DMS79 (cell line): ENCODE measurements at places on chromosomes 6 and 20.

- DNase-seq = peak; percentile 89
Observed at GRCh38 chr20:10434467-10434831, 427 bp upstream of the MKKS start.

GRCh38 chr20:18092890-18093289 lies 35.2 kb upstream of the OVOL2 start:
- no peak for DNase-seq

DNA sequence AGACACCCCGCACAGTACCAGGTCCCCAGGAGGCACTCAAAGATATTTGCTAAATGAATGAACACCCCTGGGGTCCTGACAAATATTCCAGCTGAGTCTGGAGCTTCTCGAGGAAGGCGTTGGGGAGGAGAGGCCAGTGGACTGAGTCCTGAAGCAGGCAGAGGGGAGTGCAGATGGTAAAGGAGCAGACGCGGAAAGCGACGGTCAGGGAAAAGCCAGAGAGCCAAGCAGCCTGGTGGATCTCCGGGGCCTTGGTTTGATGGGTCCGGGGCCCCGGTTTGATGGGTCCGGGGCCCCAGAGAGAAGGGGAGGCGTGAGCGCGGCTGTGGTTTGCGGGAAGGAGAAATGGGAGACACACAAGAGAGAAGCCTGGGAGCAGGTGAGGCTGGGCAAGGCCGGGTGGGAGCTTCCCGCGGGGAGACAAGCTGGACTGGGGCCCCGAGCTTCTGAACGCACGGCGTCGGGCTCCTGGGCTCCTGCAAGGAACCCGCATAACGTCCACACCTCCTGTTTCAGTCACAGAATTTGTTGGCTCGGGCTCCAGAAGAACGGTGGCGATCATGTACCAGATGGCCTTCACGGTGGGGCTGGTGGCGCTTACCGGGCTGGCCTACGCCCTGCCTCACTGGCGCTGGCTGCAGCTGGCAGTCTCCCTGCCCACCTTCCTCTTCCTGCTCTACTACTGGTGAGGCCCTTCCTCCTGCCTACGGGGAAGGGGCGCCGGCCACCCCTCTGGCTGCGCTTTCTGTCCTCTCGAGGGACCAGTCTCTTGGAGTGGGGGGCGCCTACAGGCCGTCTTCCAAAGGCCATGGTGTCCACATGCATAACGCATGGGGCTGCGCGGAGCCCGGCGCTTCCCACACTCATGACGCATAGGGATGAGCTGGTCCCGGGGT lies 12.1 kb downstream of the SLC22A1 start:
- no peak for DNase-seq

DNA sequence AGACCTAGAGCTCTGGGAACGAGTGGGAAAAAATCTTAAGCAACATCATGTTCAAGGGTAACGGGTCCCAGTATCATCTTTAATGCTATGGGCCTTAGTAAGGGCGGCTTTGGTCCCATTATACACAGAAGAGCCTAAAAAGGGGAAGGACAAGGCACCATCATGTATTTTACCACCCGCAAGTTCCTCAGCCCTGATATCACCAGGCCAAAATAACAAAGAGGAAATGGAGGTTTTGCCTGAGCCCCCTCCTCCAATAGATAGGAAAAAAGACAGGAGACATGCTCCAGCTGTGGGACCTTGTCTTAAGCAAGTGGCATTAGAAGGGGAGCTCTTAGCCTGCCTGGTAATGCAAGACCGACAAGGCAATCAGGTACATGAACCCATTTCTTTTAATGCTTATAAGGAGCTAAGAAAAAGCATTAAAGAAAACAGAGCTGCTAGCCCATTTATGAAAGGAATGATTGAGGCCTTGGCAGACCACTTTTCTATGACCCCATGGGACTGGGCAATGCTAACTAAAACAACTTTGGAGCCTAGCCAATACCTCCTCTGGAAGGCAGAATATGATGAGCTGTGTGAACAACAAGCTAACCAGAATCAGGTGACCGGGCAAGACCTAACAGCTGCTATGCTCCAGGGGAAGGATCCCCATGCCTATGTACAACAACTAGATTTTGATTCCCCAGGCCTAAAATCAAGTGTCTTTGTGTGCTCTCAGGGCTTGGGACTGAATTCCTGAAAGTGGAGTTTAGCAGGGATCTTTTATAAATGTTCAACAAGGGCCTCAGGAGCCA lies 23.2 kb downstream of the HLA-DPA1 start:
- no peak for DNase-seq

DNA sequence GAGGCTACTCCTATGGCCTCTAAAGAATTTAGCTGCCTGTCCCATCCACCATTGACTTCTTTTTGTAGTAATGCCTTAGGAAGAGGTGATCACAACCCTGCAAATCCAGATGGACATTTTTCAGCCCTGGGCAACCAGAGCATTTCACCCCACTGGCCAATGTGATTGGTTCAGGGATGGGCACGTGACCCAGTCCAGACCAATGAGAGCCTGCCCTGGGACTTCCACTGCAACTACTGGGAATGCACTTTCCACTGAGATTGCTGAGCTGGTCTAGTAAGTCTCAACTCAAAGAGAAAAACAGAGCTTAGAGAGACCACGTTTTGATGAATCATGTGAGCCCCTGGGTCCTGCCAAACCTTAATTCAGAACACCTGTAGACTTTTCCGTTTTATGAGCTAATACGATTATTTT lies 8.9 kb upstream of the UBE2V1 start:
- DNase-seq = no peak

GRCh38 chr6:38808039-38808438 lies 92.9 kb downstream of the DNAH8 start:
- no peak for DNase-seq

DNA sequence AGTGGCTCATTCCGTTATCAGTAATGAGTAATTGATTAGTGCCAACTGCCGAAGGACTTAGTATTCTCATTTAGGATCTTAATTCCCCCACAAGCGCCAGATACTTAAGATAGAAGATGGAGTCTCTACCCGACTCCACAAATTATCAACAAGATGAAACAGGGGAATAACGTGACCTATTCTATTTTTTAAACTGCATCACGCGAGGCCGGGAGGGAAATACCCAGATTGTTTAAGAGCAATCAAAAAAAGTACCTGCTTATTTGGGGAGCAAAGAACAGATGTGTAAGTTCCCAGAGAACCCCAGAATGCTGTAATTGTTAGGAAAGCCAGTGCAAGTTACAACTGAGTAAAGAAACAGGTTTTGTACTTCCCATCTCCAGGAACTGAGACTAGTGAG lies 1.1 kb upstream of the MAP3K5 start:
- DNase-seq = no peak

GRCh38 chr6:145020543-145020942 lies 714.8 kb downstream of the EPM2A start:
- no peak for DNase-seq

DNA sequence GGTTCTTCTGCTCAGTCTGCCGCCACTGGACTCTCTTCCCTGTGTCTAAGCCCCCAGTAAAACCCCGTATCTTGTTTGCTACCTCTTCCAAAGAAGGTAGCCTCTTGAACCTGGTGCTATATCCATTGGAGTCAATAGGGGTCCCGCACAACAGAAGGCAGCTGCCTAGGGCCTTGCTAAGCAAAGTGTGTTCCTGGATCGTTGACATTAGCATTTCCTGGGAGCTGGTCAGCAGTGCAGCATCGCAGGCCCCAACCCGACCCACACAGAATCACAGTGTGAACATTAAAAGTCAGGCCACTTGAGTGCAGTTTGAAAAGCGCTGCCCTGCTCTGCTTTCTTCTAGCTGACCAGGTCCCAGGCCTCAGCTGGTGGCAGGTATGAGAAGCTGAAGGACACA lies 2.9 kb downstream of the ADA start:
- no peak for DNase-seq

DNA sequence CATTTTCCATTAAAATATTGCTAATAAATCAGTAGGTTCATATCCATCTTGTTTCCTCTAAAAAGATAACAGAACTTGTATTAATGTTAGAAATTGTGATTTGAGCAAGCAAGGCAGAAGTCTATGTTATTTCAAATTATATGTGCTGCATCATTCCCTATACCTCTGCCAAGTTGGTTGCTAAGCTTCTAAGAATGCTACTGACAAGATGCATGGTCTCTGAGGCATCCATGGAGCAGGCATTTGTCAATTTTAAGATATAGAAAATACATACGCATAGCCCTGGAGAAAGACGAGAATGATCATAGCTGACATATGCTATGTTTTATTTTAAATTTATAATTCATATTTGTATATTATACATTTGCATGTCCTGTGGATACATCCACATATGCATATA lies 168.3 kb upstream of the THEMIS start:
- DNase-seq = no peak

- no peak for DNase-seq
Observed at GRCh38 chr6:125094563-125094962, 59.0 kb upstream of the TPD52L1 start.

DNA sequence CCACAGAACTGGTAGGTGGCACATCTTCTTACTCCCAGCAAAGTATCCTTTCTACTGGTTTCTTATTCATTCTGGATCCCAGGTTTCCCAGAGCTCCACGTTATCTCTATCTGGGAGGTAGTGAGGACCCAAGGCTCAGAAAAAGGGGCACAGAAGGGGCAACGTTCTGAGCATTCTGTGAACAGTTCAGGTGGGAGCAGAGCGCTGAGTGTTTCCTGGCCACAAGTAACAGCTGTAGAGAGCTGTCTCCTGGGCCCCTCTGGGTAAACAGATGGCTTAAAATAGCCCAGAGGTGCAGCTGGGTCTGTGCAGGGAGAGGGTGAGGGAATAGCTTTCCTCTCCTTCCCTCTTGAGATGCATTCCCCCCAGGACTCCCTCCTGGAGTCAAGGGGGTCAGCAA lies 2.1 kb downstream of the APOBEC2 start:
- no peak for DNase-seq

DNA sequence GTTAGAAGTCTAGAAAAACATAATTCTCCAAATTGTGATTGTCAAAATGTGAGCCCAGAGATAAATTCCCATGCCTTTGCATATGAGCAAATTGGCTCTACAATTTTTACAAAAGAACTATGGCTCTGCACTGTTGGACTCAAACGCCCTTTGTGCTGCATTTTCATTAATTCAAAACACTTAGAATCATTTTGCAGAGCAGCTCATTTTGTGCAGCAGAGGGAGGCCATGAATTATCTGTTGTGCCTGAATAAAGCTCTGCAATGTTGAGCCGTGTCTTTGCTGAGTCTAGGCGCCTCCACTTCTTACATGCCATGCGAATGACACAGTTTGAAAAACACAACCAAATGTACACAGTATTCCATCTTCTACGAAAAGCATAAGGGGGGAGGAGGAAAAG lies 230.2 kb downstream of the PRKN start:
- DNase-seq = no peak
